Glutamatergic neuron (in vitro differentiated cells): ENCODE measurements at places on chromosomes 13 and 19.

GRCh38 chr13:27474751-27475268 is 24.4 kb upstream of the MTIF3 start:
- DNase-seq = no peak

DNA sequence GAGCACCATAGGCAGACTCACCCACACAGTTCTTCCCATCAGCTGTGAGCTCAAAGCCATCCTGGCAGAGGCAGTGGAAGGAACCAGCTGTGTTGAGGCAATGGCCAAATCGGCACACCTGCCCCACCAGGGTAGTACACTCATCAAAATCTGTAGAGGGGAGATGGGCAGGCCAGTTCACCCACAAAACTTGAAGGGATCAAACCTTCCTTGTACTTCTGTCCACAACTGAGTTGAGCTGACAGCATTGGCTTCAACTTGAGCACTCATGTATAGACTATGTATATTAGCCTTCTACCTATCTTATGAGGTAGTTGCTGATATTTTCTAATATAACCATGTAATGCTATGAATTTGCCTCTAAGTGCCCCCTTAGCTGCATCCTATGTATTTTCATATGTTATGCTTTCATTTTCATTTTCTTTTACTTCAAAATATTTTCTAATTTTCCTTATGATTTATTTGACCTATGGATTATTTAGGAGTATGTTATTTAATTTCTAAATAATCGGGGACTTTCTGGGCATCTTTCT is 42.9 kb downstream of the CCL25 start:
- no peak for DNase-seq

DNA sequence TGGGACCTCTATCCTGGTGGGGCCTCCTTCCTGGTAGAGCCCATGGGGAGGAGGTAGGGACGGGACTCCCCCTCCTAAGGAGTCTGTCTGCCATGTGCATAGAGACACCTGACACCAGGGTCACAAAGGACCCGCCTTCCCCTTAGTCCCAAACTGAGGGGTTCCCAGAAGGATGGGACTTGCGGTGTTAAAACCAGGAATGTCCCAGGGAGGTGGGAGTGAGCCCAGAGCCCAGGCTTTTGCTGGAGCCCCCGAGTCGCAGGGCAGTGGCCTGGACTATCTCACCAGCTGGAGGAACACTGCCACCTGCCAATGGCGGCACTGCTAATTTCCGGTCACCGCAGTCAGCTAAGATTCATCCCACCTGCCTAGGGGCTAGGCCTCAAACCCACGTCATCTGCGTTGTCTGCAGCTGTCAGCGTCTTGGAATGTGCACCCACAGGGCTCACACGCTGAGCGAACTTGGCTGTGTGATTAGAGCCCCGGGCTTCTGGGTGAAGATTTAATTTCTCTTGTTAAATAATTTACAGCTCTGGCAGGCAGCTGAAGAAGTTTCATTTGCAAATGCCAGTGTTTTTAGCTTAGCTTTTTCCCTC is 31.9 kb upstream of the ATP11A start:
- no peak for DNase-seq

- DNase-seq = no peak
These were observed 495.5 kb downstream of the FOXO1 start for GRCh38 chr13:40170982-40171381.

- no peak for DNase-seq
These were observed 28.5 kb downstream of the GSX1 start for GRCh38 chr13:27820524-27821482.
